ENCODE measurements at places on chromosomes 6 and 20.

GRCh38 chr6:130598021-130598989 lies 228.9 kb upstream of the SMLR1 start:
- DNase-seq, result no peak

- DNase-seq, result no peak
Observed at GRCh38 chr20:8020314-8021079, 936 bp upstream of the TMX4 start.

GRCh38 chr6:3013486-3013885 lies 13.8 kb downstream of the NQO2 start:
- no peak for DNase-seq

DNA sequence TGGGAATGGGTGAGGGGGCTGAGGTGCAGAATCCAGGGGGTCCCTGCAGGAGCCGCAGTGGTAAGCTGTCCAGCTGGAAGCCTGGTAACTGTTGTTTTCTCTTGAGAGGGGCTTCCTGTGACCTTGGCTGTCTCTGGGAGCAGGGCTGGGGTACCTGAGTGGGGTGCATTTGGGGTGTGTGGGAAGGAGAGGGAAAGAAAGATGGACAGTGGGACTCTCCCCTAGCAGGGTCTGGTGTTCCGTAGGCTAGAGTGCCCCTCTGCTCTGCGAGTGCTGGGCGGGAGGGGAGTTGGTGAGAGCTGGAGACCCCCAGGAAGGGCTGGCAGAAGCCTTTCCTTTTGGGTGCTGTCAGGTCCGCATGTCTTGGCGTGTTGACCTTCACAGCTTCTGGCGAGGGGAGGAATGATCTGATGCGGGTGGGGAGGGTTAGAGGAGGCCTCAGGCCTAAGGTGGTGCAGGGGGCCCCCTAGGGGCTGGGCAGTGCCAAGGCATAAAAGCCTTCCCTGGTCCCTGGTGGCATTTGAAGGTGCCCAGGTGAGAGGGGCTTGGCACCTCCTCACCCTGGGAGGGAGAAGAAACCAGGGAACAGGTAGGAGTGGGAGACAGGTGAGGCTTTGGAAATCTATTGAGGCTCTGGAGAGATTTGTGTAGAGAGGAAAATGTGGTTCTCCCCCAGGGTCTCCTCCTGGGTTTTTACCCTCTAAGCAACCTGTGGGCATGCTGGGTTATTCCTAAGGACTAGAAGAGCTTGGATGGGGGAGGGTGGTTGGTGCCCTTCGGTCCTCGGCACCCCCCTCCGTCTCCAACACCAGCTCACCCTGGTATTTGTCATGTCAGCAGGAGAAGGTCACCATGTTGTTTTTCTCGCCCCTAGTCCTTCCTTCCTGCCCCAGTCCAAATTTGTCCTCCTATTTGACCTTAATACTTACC lies 3.3 kb downstream of the VEGFA start:
- DNase-seq, result peak; percentile 51

GRCh38 chr6:44696686-44697085 lies 309.2 kb downstream of the CDC5L start:
- no peak for DNase-seq

GRCh38 chr6:162684961-162685360 lies 42.6 kb downstream of the PRKN start:
- no peak for DNase-seq

DNA sequence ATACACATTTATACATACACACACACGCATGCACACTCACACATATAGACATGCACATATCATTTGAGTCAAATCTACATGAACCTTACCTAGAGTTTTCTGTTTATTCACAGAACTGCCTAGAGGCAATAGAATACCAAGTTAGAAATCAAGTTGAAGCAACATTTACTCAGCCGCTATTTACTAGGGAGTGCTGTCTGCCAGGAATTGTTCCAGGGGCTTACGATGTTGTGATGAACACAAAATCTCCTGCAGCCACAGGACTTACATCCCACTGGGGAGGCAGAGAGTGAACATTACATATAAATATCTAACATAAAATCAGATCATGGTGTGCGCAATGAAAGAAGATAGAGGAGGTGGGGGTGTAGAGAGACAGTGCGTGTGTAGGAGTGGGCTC lies 80.4 kb downstream of the GCLC start:
- DNase-seq, result no peak

- DNase-seq, result no peak
Observed at GRCh38 chr6:18327626-18328025, 59.5 kb upstream of the RNF144B start.

DNA sequence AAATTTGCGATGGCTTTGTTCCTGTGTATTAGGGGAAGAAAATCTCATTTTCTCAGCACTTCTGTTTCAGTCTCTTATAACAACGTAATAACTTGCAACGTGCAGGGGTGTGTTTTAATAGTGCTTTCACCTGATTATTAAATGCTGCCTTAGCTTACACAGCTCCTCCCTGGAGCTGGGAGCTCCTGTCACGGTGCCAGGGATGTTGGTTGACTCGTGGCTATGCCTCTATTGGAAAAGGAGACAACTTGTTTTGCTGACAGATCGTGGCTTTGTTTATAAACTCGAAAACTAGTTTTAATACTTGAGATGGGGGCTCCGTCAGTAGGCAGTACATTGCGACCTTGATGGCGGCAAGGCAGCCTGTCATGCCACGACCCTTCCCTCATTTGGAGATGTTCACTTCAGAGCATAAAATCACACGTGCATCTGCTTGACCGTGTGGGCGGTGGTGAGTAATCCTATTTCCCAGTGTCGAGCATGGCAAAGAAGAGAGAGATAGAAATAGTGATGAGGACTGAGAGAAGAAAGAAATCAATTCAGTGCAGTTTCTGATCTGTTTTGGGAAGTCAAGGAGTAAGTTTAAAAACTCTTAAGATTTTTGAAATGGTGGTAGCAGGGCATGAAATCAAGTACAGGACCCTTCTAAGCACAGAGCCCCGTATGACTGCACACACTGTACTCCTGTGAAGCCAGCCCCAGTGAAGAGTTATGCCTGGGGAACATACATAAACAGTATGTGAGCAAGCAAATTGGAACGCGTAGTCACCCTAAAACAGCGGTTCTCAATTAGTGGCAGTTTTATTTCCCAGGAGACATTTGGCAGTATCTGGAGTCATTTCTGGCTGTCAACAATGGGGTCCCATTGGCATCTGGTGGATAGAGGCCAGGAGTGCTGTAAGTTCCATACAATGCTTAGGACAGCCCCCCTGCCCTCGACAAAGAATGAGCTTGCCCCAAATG lies 147.2 kb downstream of the DOK5 start:
- DNase-seq, result no peak

- DNase-seq, result no peak
Observed at GRCh38 chr6:116307001-116307400, 27.3 kb upstream of the TSPYL1 start.

GRCh38 chr6:108174371-108175175 lies 8.8 kb downstream of the NR2E1 start:
- DNase-seq, result no peak

- DNase-seq, result no peak
Observed at GRCh38 chr6:110053395-110054240, 75.5 kb downstream of the GPR6 start.
